ENCODE measurements at places on chromosomes 4 and X.
A peak's percentile ranks its signal among the peaks of the same experiment; 100 is the strongest.

- DNase-seq, result no peak
Observed at GRCh38 chr4:177047851-177048174, 255.1 kb upstream of the VEGFC start.

GRCh38 chrX:132853040-132853439 lies 105.4 kb downstream of the HS6ST2 start:
- no peak for DNase-seq

DNA sequence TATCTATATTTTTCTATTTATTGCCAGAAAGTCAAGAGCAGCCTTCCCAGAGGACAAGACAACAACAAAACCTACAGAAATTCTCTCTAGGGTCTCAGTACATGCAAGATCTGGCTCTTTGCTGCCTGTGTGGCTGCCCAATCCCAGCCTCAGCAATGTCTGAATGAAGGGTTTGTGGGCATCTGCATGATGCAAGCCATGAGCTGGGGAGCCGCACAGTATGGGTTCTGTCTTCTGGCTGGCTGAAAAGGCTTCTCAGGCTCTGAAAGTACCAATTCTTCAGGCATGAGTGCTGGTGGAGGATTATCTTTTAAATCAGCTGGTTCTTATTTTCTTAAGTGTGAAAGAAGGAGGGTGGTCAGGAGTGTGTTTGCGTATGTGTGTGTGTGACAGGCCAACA lies 104.6 kb downstream of the PDGFRA start:
- DNase-seq, result no peak

DNA sequence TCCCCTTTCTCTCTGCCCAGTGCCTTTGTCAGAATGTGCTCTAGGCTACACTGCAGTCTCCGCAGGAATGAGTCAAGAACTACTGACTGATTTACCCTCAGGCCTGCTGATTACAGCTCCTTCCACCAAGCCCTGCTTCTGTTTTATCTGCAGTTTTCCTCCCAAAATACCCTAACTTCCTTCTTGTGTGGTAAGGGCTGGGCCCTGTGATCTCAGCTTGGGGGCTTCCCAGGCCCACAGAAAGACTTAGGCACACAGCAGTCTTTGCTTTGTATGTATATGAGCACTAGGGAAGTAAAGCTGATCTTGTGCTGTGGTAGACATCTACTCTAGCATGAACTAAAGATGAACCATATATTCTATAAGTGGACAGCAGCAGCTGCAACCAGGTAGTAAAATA lies 18.8 kb downstream of the PAK3 start:
- no peak for DNase-seq

- no peak for DNase-seq
Observed at GRCh38 chr4:77471821-77472495, 133.7 kb upstream of the CXCL13 start.

GRCh38 chrX:110180176-110180927 lies 137.5 kb downstream of the AMMECR1 start:
- no peak for DNase-seq

GRCh38 chrX:76127341-76127740 lies 45.5 kb upstream of the PBDC1 start:
- DNase-seq, result no peak

- no peak for DNase-seq
Observed at GRCh38 chr4:183455431-183456195, 11.2 kb downstream of the CDKN2AIP start.

GRCh38 chr4:98261405-98262291 lies 464 bp downstream of the RAP1GDS1 start:
- peak; percentile 17 for DNase-seq

DNA sequence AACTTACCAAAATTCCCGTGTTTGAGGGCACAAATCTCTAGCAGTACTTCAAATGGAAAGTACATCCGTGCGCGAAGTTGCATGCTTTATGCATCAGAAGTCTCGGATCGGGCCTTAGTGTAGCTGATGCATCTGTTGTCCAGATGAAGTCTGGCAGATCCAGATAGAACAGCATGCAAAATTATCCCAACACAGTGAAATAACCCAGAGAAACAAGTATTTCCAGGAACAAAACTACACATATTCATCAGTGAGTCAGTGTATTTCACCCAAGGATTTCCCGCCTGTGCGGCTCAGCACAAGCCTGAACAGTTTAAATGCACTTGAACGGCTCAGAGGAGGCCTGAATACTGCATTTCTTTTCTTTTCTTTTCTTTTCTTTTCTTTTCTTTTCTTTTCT lies 27.4 kb upstream of the CLDN24 start:
- DNase-seq, result no peak

- no peak for DNase-seq
Observed at GRCh38 chrX:45771114-45771513, 570.4 kb upstream of the DIPK2B start.

GRCh38 chr4:113832803-113833202 lies 71.3 kb upstream of the CAMK2D start:
- no peak for DNase-seq

- no peak for DNase-seq
Observed at GRCh38 chr4:182749667-182750167, 167.5 kb downstream of the DCTD start.

GRCh38 chr4:106194801-106195200 lies 121.2 kb downstream of the TBCK start:
- DNase-seq, result no peak

GRCh38 chr4:75015627-75016026 lies 82.7 kb downstream of the PARM1 start:
- DNase-seq, result no peak

DNA sequence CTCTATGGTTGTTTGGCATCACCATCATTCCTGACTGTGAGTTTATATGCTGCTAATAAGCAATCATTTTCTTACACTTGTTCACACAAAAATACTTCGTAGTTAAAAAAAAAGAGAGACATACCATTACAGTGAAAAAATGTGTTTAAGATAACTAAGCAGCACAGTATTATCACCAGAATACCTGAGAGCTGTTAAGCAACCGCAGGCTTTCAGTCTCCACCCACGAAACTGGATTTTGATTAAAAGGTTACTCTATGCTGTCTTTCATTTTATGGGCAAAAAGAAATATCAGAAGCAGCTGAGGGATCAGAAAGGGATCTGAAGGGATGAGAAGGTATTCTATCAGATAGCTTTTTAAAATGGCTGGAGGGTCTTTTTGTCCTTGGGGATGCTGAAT lies 148.3 kb downstream of the NEK1 start:
- no peak for DNase-seq

GRCh38 chrX:68895341-68895755 lies 66.5 kb downstream of the EFNB1 start:
- DNase-seq, result peak; percentile 49

DNA sequence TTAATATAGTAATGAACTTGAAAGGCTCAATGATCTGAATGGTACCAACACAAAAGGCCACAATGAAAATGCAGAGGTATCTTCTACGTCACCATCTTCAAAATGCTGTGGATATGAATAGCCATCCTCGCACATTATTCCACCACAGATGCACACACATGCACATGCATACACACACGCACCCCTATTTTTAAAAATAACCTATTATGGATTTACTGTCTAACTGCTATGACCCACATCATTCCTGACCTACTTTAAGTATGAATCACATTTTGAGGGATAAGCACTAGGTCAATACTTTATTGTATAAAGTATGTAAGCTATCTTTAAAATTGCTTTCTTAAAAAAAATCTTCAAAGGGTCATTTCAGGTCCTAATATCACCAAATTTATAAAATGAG lies 24.4 kb upstream of the CORIN start:
- DNase-seq, result no peak

DNA sequence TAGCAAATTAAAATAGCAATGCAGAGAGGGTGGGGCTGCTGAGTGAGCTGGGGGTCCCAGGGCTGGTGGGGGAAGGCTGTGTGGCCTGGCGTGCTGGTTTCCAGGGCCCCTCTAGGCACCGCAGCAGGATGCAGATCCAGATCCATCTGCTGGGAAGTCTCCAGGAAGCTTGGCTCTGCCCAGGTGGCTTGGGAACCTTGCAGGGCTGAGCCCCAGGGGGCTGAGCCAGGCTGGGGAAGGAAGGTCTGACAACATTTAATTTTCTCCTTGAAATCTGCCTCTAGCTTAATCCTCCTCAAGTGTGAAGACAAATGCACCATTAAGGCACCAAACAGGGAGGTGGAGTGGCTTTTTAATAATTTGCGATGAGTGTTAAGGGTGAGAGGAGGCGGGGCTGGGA lies 31.7 kb downstream of the SORCS2 start:
- no peak for DNase-seq

- DNase-seq, result no peak
Observed at GRCh38 chrX:46759645-46759974, 692 bp upstream of the SLC9A7 start.

DNA sequence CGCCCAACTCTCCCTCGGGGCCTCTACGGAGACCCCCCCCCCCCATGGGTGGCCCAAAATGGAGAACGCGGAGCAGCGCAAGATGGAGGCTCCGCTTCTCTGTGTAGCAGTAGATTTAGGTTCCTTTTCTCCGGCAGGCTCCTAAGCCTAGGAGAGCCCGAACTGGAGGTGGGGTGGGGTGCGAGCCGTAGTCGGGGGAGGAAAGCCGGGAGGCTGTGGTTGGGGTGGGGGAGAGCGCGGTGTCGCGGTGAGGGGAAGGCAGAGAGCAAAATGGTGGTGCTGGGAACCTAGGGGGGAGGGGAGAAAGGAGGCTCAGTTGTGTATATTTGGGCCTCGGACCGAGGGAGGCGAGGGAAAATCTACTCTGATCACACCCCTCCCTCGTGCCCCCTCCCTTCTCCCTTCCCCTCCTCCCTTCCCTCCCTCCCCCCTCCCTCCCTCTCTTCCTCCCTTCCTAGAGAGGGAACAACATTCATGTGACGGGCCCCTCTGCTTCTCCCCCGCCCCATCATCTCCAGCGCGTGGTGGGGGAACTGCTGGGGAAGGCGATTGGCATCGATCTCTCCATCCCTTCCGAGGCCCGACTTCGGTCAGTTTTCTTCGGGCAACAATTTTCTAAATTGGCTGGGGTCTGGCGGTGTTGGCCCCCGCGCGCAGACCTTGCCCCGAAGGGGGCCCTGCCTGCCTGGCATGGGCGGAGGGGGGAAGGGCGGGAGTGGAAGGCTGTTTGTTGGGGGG lies at the start of gene STAG2:
Gene STAG2 (plus strand): TSS at position 439 of the 738 bp plus-strand sequence. CDS start 60,922 bp downstream, outside the sequence.
- peak; percentile 55 for DNase-seq

DNA sequence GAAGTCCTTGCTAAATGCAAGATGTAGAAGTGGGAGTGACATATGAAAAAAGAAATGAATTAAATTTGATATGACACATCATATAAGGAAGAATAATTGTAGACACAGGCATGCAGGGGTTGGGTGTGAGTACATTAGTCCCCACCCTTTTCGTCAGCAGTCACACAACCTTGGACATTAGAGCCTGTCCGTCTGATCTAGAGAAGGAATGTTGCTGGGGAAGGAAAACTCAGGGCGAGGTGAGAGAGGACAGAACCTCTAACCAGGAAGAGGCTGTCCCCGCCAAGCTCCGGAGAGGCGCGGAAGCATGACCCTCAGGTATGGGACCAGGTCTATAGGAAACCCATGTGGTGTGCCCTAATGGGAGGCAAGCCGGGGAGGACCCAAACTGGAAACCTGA lies 102.1 kb downstream of the RELL1 start:
- DNase-seq, result no peak

GRCh38 chr4:113537628-113538027 lies 223.9 kb downstream of the CAMK2D start:
- no peak for DNase-seq

GRCh38 chr4:21290562-21290961 lies 590.3 kb downstream of the PACRGL start:
- no peak for DNase-seq

DNA sequence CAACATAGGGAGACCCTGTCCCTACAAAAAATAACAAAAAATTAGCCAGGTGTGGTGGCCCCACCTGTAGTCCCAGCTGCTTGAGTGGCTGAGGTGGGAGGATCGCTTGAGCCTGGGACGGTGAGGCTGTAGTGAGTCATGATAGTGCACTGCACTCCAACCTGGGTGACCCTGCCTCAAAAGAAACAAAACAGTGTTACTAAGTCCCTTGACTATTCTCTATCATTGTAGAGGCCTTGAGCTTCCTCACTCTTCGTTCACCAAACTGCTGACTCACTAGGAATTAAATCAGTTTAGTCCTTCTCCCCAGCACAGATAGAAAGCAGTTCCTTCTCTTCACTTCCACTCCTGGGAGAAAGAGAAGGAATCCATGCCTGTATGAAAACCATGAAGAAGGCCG lies 14.5 kb downstream of the CDS1 start:
- no peak for DNase-seq
